ENCODE measurements at places on chromosomes 16 and 17.

GRCh38 chr16:51538707-51539498 is 387.8 kb upstream of the SALL1 start:
- peak; percentile 54 for DNase-seq

GRCh38 chr17:72804949-72805707 is 287.4 kb downstream of the SLC39A11 start:
- DNase-seq = no peak

GRCh38 chr16:85384833-85385462 is 228.2 kb upstream of the GSE1 start:
- DNase-seq = no peak

GRCh38 chr17:38604479-38605403 is 1.0 kb downstream of the SRCIN1 start:
- DNase-seq = peak; percentile 35

- no peak for DNase-seq
These were observed 279.3 kb downstream of the ABCC12 start for GRCh38 chr16:47876511-47876910.

GRCh38 chr16:2009164-2009711 is 383 bp downstream of the ZNF598 start:
- peak; percentile 34 for DNase-seq

- DNase-seq = no peak
These were observed 14.1 kb upstream of the ITGB4 start for GRCh38 chr17:75707079-75707571.

- DNase-seq = no peak
These were observed 232.8 kb downstream of the BCAS3 start for GRCh38 chr17:60910415-60910814.

GRCh38 chr16:12829096-12829888 is 25.6 kb upstream of the CPPED1 start:
- no peak for DNase-seq
